Stimulated activated CD8-positive, alpha-beta memory T cell treated with anti-CD3 and anti-CD28 coated beads, Interleukin-4, amount 100 ng/mL, for 24 hours (primary cell): ENCODE measurements at places on chromosomes 2 and 18.
A peak's percentile ranks its signal among the peaks of the same experiment; 100 is the strongest.

DNA sequence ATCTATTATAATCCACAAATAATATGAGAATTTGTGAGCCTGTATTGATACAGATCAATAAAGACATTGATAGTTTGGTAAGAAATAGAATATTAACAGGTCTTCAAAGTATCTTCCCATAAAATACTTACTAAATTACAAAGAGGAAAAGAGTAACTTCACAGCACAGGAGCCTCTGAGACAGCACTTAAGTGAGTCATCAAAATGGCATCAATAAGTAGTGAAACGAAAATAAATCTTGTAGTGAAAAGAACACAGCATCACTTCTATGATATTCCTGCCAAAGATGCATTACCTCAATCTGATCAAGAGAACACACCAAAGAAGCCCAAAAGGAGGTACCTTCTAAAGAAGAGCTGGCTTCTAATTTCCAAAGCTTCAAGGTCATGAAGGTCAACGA, 116.4 kb downstream of the CBLN2 start:
- DNase-seq: no peak

GRCh38 chr18:49024804-49025421, 74.1 kb upstream of the SMAD7 start:
- no peak for DNase-seq

- no peak for DNase-seq
Observed at GRCh38 chr2:158567208-158567607, 110.5 kb downstream of the PKP4 start.

- no peak for DNase-seq
Observed at GRCh38 chr2:224400886-224401632, 848 bp downstream of the FAM124B start.

GRCh38 chr2:29495068-29495467, 379.9 kb downstream of the CLIP4 start:
- DNase-seq: no peak

GRCh38 chr2:70718241-70718640, 49.8 kb downstream of the ADD2 start:
- DNase-seq: no peak

DNA sequence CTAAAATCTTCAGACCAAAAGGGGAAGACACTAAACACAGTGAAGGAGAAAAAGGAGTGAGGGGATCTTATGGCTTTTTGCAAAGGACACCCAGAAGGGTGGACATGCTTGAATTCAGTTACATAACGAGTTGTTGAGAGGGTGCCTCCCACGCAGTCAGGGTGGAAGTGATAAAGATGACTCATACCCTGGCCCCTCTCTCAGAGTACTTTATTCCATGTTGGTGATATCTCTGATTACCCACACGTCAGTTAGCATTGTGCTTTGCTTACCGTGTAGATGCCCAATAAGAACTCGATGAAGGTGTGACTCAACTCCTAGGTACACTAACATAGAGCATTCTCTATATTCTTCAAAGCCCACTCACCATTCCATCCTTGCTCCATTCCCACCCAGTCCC, 44.4 kb downstream of the EN1 start:
- no peak for DNase-seq

GRCh38 chr2:134574611-134575330, 144.0 kb downstream of the TMEM163 start:
- no peak for DNase-seq

GRCh38 chr18:42545825-42546224, 569.7 kb downstream of the RIT2 start:
- no peak for DNase-seq

DNA sequence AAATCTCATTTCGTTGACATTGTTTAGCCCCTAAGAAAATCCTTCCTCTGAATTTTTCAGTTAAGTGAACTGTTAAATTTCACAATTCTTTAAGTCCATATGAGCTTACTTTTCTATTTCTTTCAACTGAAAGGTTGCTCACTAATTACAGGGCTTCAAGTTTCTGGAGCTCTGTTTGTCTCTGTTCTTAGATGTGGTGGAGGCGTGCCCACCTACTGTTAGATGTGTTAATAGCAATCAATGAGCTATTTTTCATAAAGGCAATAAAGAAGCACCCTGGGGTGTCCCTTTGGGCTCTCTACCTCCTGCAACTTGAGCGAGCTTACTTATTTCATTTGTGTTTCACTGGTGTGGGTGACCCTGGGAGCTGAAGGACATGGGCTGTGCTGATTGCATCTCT, 25.0 kb downstream of the CREG2 start:
- no peak for DNase-seq

DNA sequence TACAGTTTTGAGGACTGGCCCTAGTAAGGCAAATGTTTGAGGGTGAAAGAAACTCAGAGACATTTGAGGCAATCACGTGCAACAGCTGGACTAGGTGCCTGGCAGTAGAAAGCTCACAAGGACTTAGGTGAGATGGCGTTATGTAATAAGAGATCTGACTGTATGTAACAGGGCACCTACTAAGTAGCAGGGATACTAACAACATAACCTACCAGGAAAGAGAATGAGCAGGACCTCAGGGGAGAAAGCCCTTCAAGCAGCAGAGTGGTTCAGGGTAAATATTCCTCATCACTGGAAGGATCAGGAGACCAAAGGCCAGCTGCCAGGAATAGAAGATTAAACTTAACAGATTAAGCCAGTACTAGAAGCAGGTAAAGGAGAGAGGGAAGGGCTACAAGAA, 53.4 kb downstream of the ARHGAP15 start:
- no peak for DNase-seq

DNA sequence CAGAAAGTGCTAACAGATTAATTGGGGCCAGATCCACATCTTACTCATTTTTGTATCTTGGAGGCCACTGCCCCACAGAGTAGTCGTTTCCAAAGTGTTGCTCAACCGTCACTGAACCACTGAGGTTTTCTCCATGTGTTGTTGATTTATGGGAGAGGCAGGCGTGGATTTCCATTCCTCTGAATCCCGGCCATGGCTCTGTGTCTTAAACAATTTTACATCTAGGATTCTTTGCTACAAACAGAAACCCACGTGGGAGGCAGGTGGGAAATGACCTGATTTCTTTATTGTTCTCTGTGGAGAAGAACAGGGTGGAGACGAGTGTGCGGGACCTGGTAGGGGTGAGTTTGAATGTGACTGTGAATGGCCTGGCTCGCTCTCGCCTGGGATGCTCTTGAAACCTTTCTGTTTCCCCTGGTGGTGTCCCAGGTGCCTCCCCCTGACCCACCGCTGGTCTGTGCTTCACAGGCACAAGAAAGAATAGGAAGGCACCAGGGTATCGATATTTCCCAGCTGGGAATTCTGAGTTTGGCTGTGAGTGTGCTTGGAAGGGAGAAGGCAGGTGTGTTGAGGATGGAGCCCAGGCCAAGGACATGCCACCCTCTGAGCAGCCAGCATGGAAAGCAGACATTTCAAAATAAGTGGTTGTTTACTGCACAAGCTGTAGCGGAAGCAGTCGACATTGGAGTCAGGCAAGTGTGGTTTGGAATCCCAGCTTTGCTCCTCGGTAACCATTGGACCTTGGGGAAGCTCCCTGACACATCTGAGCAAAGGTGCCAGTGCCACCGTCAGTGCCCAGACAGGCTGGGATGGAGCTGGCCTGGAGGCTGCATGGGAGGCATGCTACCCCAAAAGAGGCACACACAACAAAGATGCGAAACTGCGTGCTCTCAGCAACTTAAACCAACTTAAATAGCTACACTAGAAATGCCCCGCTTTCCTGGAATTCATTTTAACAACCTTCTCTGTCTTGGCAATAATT, 50.0 kb downstream of the LPIN1 start:
- no peak for DNase-seq

GRCh38 chr2:118102433-118103082, 14.3 kb downstream of the INSIG2 start:
- no peak for DNase-seq

DNA sequence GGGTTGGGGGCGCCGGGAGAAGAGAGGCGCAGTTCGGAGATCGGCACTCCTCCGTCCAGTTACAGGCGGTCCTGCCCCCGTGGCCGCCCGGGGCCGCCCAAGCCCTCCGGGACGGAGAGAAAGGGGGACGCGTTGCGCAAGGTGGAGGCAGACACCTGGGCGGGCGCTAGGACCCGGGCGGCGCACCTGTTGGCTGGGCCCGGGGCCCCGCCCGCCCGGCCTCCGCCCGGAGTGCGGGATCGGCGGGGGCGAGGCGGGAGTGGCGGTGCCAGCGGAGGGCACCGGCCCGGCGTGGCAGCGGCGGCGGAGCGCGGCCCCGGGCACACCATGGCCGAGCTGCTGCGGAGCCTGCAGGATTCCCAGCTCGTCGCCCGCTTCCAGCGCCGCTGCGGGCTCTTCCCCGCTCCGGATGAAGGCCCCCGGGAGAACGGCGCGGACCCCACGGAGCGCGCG, at the start of gene SGPP2:
TSS of gene SGPP2 (plus strand) at position 268 of the 453 bp plus-strand sequence. CDS start at position 328, 60 bp downstream.
- no peak for DNase-seq

- DNase-seq: peak; percentile 47
Observed at GRCh38 chr18:77124452-77124922, 8.1 kb downstream of the MBP start.

GRCh38 chr2:15939854-15940660, at the start of gene MYCN:
MYCN (plus strand) TSS chr2:15940550; CDS start chr2:15942065, 1,515 bp downstream.
- peak; percentile 14 for DNase-seq

DNA sequence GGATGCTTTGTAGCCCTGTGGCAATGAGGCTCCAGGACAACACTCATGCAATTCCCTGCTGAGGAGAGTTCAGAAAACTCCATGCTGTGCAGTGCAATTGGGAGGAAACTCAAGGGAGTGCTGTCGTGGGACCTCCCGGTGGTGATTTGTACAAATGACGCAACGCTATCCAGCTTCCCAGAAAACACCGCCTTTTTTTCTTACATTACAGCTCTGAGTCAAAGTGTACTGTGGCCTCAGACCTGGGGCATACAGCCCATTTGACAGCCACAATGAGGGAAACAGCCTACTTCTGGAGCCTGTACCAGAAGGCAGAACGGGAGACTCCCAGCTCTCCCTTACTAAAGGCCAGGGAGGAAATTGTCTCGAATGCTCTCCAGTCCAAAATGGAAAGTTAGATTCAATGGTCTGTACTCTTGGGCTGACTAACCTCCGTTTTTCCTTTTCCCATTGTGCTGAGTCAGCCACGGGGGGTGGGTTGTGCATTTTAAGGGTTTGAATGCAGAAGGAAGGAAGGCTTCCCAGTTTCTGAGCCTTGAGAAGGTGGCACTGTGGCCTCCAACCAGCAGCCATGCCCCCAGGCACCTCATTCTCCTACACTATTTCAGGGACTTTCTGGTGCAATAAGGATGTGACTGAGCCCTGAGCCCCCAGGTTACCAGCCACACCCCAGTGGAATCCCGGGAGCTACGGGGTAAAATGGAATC, 16.4 kb upstream of the CYP1B1 start:
- no peak for DNase-seq

GRCh38 chr2:225894236-225894980, 494.9 kb downstream of the NYAP2 start:
- no peak for DNase-seq

DNA sequence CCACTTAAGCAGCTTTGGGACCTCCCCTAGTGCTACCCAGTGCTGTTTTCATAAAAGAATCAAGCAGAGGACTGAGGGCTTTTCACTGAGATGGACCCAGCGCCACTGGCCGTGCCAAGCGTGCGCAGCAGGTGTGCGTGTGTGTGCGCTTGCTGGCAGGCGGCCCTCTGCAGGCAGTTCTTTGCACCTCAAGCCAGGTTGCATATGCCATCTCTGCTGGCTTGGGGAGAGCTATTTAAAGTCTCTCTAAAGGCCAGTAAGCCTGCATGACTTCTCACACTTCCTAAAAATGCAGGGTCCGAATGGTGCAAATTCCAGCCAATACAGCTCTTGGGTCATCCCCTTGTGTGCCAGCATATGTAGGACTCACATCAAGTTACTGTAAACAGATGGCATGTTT, 255.5 kb downstream of the RNF152 start:
- no peak for DNase-seq

DNA sequence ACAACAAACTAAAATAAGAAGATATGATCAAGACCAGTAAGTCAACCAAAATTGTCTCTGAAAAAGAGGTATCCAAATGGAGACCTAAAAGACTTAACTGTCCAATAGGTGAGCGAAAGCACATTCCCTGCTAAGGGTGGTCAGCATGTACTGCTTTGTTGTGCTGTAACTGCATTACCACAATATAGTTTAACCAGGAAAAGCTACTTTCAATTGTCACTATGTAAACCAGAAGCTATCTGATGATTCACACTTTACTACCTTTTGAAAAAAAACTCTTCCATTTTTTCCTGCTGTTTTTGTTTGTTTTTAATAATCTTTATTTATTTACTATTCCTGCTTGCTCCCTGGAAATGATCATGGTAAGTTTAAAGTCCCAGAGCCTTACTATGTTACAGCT, 36.1 kb downstream of the ASXL2 start:
- DNase-seq: no peak

GRCh38 chr18:80172056-80172455, 63.0 kb downstream of the ADNP2 start:
- DNase-seq: no peak

DNA sequence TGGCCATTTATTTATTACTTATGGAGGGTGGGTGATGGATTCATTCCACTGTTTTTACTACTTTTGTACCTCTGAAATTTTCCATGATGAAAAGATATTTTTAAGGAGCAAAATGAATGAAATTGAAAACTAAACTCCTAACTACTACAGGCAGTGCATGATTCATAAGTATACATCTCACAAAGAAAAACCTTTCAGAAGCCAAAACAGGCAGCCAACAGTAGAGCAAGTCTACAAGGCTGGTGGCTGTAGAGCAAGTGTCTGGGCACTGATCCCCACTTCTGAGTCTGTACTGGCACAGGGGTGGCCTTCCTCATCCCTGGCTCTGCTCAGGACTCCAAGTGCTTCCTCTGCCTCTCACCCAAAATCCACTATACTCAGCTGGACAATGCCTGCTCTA, 8.2 kb upstream of the RMP24 start:
- DNase-seq: no peak

DNA sequence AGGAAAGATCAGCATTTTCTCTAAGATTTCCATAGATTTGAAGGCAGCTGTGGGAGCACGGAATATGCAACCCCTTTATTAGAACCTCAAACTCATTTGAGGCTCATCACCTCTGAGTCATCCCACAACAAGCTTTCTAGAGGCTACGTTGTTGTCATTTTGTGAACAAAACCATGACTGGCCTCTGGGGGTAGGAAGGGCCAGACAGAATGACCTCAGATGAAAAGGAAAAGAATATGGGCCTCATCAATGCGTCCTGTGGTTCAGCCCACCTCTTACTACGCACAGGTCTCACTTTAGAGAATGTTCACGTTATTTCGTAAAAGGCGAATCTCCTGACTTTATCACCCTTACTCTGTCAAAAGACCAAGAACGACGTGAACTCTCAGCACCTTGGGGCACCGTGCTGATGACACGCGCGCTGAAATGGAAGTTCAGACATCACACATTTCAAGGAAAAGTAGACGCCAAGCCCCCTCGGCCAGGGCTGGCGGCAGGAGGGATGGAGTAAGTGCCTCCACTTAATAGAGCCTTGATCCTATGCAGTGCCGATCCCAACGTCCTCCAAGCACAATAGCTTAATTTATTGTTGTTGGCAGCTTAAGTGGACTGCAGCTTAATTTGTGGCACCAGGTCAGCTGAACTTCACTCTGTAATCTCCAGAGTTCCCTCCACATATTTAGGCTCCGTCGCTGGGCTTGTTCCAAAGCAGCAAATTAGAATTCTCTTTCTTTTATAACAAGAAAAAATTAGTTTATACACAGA, 208.3 kb downstream of the EIPR1 start:
- DNase-seq: no peak
